ENCODE measurements at places on chromosomes 3 and 15. TPM values are rescaled to one million over a fixed set of nuclear protein-coding genes. Genes with fewer than 3 reads are reported as not detected.

Gene ATP13A4
- total RNA-seq, result not detected

Gene CHST2
- total RNA-seq, result 3.5 TPM

Gene KBTBD13
- 0.63 TPM for total RNA-seq

Gene SENP2
- 23.2 TPM for total RNA-seq

Gene RETNLB
- total RNA-seq, result not detected

Gene C3orf22
- not detected for total RNA-seq

Gene CAV3
- not detected for total RNA-seq

Gene CTDSPL
- total RNA-seq, result 55.0 TPM

Gene SLCO2A1
- 7.9 TPM for total RNA-seq

DNA sequence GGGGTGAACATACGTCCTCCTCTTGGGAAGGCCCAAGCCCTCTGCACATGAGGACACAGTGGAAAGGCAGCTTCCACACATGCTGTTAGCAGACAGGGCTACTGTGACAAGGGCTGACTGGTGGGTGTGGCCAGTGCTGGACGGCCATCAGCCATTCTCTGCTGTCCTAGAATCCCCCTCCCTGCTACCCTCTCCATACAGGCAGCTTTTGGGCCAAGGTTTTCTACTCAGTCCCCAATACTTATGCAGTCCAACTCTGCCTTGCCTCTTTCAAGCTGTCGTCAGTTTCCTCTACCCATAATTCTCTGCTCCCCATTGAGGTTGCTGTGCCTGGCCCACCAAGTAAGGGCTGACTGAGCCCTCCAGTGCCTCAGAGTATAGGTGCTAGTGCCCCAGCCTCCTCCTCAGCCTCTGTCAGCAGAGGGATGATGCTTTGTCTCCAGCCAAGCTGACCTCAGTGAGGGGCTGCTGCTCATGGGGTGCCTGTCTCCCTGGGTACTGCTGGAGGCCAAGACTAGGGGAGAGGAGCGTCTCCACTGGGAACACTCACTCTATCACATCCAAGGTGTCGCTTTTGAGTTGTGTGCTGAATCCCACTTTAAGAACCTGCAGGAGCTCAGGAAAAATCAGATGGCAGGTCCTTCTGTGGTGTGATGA is 2.8 kb downstream of the LOXL1 start:
- H3K27ac ChIP-seq, result peak overlapping the region; percentile 97
- DNase-seq, result no peak
- no peaks in the 10 kb centered on the region for H3K36me3 ChIP-seq
- no peaks in the 10 kb centered on the region for H3K27me3 ChIP-seq
- H3K4me3 ChIP-seq, result peak overlapping the region; percentile 85

GRCh38 chr3:30510596-30510995 is 95.8 kb upstream of the TGFBR2 start:
- no peaks in the 10 kb centered on the region for H3K27me3 ChIP-seq
- DNase-seq, result no peak
- H3K36me3 ChIP-seq, result no peaks in the 10 kb centered on the region
- H3K27ac ChIP-seq, result no peak overlapping the region
- H3K4me3 ChIP-seq, result no peak overlapping the region
- H3K4me1 ChIP-seq, result peaks cover 21% of the 10 kb centered on the region

GRCh38 chr3:159077860-159078259 is 276.0 kb downstream of the MFSD1 start:
- no peaks in the 10 kb centered on the region for H3K27me3 ChIP-seq
- no peak overlapping the region for H3K4me3 ChIP-seq
- H3K4me1 ChIP-seq, result no peaks in the 10 kb centered on the region
- DNase-seq, result no peak

DNA sequence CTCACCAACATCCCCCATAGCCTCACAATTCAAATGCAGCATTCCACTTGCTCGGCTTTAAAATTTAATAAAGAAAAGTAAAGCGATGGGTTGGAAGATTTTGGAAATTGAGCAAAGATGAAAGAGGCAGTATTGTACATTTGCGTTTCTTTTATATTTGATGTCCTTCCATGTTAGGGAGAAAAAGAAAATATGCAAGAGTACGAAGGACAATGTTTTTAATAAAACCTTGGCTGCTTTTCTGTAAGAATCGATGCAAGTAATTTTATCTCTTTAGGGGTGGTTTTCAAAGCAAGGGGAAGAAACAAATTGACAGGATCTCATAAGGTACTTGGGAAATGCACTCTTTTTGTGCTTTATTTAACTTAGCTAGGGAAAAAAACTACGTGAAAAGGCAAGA is 61.8 kb upstream of the TSC22D2 start:
- peak overlapping the region; percentile 76 for H3K27ac ChIP-seq
- H3K4me1 ChIP-seq, result peaks cover 28% of the 10 kb centered on the region
- H3K27me3 ChIP-seq, result no peaks in the 10 kb centered on the region
- no peak overlapping the region for H3K4me3 ChIP-seq
- DNase-seq, result no peak

GRCh38 chr3:55416331-55416821 is 70.7 kb downstream of the WNT5A start:
- DNase-seq, result no peak
- no peaks in the 10 kb centered on the region for H3K36me3 ChIP-seq
- no peak overlapping the region for H3K4me3 ChIP-seq
- H3K27me3 ChIP-seq, result no peaks in the 10 kb centered on the region
- H3K27ac ChIP-seq, result no peak overlapping the region
- H3K4me1 ChIP-seq, result no peaks in the 10 kb centered on the region

DNA sequence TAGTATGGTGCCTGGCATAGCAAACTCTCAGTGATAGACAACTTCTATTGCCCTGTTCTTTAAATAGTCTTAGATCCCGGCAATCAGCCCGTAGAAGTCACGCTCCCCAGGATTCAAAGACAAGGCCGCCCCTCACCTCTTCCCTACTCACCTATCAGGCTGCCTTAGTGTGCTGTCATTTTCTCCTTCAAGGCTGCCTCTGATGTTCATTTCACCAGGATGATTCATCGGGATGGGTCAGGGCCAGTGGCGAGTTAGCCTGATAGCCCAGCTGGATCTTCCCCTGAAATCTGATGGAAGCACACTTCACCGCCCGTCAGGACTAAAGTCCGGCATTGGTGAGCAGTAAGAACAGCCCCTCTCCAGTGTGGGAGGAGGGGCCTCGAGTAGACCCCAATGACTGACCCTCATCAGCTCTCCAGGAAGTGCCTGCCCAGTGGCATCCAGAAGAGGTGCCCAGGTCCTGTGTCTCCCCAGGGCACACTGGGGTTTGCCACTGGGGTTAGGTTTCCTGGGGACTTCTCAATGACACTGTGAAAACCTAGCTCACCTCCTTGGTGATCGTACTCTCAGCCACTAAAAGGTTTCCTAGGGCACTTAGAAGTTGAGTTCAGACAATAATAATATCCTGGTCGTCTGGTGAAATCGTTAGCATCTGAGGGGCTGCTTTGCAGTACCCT is 37.5 kb downstream of the TPM1 start:
- H3K27ac ChIP-seq, result no peak overlapping the region
- DNase-seq, result no peak
- H3K4me1 ChIP-seq, result no peaks in the 10 kb centered on the region
- no peaks in the 10 kb centered on the region for H3K36me3 ChIP-seq

- H3K4me3 ChIP-seq, result peak overlapping the region; percentile 65
- H3K4me1 ChIP-seq, result peaks cover 7% of the 10 kb centered on the region
- H3K36me3 ChIP-seq, result no peaks in the 10 kb centered on the region
- H3K27me3 ChIP-seq, result no peaks in the 10 kb centered on the region
Measured at GRCh38 chr3:72100080-72100511, 315.1 kb upstream of the PROK2 start.

GRCh38 chr3:61541694-61542093 is 19.7 kb upstream of the PTPRG start:
- no peaks in the 10 kb centered on the region for H3K4me1 ChIP-seq
- no peaks in the 10 kb centered on the region for H3K27me3 ChIP-seq
- H3K36me3 ChIP-seq, result no peaks in the 10 kb centered on the region
- no peak overlapping the region for H3K27ac ChIP-seq

DNA sequence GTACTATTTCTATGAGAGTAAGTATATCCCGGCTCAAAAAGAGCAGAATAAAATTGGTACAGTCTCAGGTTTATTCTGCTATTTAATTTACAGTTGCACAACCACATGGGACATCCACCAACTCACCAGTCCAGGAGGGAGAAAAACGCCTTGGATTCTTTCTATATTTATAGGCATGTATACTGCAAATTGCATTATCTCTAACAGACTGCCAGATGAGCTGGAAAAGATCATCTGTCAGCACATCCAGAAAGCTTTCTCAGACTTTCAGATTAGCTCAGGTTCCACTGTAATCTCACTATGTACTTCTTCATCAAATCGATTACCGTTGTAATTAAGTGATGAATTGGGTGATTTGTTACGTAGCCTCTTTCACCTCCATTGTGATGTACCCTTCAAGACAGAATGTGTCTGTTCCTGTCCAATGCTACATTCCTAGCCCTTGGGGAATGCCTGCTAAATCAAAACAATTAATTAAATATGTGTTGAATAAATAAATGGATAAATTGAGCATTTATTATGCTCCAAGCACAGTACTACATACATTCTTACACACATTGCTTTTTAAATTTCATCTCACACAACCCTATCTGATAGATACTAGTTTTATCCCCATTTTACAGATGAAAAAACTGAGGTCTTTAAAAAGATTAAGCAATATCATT is 38.1 kb upstream of the TMC3 start:
- no peak overlapping the region for H3K27ac ChIP-seq
- no peaks in the 10 kb centered on the region for H3K4me1 ChIP-seq
- no peaks in the 10 kb centered on the region for H3K36me3 ChIP-seq
- no peaks in the 10 kb centered on the region for H3K27me3 ChIP-seq
- no peak overlapping the region for H3K4me3 ChIP-seq

GRCh38 chr3:179927191-179927590 is 109.5 kb downstream of the PEX5L start:
- no peaks in the 10 kb centered on the region for H3K27me3 ChIP-seq
- no peak overlapping the region for H3K4me3 ChIP-seq
- no peaks in the 10 kb centered on the region for H3K4me1 ChIP-seq
- H3K27ac ChIP-seq, result no peak overlapping the region
- DNase-seq, result no peak
- no peaks in the 10 kb centered on the region for H3K36me3 ChIP-seq

- DNase-seq, result peak; percentile 85
- no peaks in the 10 kb centered on the region for H3K27me3 ChIP-seq
- peaks cover 11% of the 10 kb centered on the region for H3K4me1 ChIP-seq
- H3K4me3 ChIP-seq, result no peak overlapping the region
- H3K27ac ChIP-seq, result no peak overlapping the region
Measured at GRCh38 chr3:190566043-190566933, 52.4 kb downstream of the IL1RAP start.

All from thoracic aorta (tissue), 2 donors.